ENCODE measurements at places on chromosomes 6 and 20.

DNA sequence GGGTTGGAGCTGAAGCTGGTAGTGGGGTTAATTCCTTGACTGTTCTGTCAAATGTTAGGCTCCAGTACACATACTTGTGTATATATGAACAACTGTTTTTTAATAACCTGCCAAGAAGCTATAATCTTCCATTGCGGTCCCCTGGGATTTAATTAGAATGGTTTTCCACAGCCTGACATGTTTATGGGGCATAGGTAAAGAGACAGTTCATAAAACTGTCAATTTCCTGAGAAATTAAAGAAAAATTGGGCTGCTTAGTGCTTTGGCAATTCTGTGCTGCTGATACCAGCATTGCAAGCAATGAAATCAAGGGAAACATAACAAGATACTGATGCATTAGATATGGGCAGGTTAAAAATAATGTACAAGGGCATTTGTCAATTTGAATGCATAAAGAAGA lies 314.1 kb upstream of the SLC35B3 start:
- no peak for DNase-seq

DNA sequence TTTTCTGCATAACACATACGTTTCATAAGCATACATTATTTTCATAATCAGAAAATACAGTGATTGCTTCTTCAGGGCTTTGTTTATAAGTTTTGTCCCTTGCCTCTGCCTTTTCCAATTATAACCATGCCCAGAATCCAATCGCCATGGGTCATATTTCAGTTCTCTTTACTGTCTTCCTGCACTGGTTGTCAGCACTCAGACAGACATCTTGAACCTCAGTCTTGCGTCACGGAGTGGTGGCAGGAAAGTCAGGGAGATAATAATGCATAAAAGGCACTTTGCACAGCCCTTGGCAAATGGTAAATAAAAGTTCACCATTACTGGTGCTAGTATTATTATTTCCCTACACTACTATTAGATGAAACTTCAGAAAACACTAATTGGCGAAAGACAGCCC lies 7.2 kb downstream of the KIF16B start:
- DNase-seq = no peak

- no peak for DNase-seq
These were observed 24.5 kb upstream of the GRM4 start for GRCh38 chr6:34170346-34170745.

GRCh38 chr20:46563170-46563859 lies 12.9 kb upstream of the OCSTAMP start:
- DNase-seq = no peak

GRCh38 chr6:52946306-52946705 lies 36.8 kb upstream of the GSTA3 start:
- DNase-seq = no peak

- no peak for DNase-seq
These were observed 54.4 kb downstream of the HMGN3 start for GRCh38 chr6:79180052-79180451.
